Mesothelial cell of epicardium (in vitro differentiated cells): ENCODE measurements at places on chromosomes 4 and X.

- no peaks in the 10 kb centered on the region for H3K27me3 ChIP-seq
- no peak for DNase-seq
- H3K4me3 ChIP-seq: peak overlapping the region; percentile 95
- H3K36me3 ChIP-seq: no peaks in the 10 kb centered on the region
- H3K4me1 ChIP-seq: peaks cover 25% of the 10 kb centered on the region
Measured at GRCh38 chrX:118347131-118347530, 1.2 kb downstream of the WDR44 start.

DNA sequence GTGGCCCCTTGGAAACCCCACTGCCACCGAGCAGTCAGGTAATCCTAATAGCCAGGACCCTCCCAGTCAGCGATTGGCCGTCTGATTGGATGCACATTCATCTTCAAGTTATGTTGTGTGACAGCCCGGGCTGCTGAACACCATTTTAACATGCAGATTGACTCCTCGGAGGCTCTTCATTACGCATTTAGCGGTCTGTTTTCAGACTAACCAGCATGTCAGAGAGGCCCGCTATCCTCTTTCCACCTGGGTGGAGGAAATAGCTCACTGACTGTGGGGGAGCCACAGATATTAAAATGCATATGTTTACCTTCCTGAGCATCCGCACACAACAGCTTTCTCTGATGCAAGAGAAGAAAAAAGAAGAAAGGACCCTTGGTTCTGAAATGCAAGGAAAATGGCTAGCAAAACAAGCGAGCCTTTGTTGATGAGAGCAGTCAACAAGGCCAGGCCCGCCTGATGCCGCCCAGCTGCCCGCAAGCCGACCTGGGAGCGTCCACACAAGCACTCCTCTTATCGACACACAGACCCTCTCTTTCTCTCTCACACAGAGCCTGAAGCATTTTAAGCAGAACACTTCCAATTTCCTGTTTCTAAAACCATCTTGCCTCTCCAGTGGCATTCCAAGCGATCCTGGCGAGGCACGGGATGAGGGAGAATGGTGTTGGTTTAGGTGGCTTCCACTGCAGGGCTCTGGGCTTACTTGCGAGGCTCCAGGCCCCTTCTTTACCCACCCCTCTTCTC lies 118.3 kb downstream of the MGST2 start:
- H3K4me1 ChIP-seq: peaks cover 29% of the 10 kb centered on the region
- no peak for DNase-seq

DNA sequence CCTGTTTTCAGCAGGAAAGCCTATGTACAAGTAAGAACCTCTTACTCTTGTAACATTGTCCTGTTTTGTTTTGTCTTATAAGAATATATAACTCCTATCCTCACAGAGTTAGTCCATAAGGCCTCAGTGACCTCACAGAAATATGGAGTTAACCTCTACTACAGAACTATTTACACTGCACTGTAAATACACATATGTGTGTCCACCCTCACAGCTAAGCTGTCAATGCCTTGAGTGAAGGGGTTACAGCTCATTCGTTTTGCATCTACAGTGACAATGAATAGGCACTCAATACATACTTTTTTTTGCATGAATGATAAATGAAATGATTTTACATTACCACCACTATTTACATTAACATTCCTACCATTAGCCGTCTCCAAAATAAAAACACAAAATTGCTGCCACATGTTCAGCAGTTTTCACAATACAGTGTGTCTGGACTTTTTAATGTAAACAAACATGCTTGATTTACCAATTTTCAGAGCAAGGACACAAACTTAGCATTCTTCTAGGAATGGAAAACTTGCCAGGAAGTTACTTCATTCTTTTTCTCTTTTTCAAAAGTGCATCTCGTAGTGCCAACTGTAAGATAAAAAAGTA lies 9.5 kb upstream of the NAAA start:
- peaks cover 43% of the 10 kb centered on the region for H3K36me3 ChIP-seq
- no peak overlapping the region for H3K27ac ChIP-seq

- no peak for DNase-seq
- no peaks in the 10 kb centered on the region for H3K36me3 ChIP-seq
- no peak overlapping the region for H3K27ac ChIP-seq
- H3K27me3 ChIP-seq: no peaks in the 10 kb centered on the region
Measured at GRCh38 chr4:79357365-79357764, 31.5 kb upstream of the NAA11 start.

- H3K27me3 ChIP-seq: no peaks in the 10 kb centered on the region
- H3K36me3 ChIP-seq: peaks cover 19% of the 10 kb centered on the region
- H3K27ac ChIP-seq: no peak overlapping the region
- H3K4me3 ChIP-seq: no peak overlapping the region
Measured at GRCh38 chr4:22356987-22357596, 158.8 kb downstream of the ADGRA3 start.

DNA sequence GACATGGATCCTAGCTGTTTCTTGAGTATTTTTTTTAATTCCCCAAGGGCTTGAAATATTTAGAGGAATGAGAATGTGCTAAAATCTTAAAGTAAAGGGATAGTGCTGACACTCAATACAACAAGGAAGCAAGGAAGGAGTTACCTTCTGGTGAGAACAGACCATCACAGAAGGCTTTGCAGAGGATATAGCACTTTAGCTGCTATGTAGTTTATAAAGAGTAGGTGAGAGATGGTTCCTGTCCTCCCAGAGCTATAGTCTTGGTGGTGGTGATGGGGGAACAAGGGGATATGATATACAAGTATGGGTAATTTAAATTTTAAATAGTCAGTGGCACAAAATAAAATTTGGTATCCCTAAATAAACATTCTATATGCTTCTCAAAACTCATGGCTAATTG lies 47.6 kb downstream of the MTHFD2L start:
- peak overlapping the region; percentile 91 for H3K27ac ChIP-seq
- peaks cover 16% of the 10 kb centered on the region for H3K36me3 ChIP-seq
- no peaks in the 10 kb centered on the region for H3K27me3 ChIP-seq
- no peak overlapping the region for H3K4me3 ChIP-seq
- DNase-seq: no peak

DNA sequence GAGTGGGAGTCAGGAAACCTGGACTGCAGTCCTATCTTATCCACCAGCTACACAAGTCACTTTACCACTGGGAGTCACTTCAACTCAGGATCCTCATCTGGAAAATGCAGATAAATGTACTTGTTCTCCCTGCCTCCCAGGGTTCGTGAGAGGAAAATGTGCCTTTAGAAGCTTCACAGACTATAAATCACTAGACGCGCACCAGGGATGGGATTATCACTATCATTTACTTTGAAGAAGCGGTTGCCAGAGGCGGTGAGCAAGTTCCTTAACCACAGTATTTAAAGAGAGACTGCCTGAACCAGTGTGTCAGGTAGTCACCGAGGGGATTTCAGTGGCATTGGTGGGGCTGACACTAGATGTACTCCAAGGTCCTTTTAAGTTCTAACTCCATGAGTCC lies 219.5 kb downstream of the HS6ST2 start:
- no peaks in the 10 kb centered on the region for H3K36me3 ChIP-seq
- H3K4me3 ChIP-seq: no peak overlapping the region
- peaks cover 35% of the 10 kb centered on the region for H3K4me1 ChIP-seq
- peak overlapping the region; percentile 10 for H3K27ac ChIP-seq

DNA sequence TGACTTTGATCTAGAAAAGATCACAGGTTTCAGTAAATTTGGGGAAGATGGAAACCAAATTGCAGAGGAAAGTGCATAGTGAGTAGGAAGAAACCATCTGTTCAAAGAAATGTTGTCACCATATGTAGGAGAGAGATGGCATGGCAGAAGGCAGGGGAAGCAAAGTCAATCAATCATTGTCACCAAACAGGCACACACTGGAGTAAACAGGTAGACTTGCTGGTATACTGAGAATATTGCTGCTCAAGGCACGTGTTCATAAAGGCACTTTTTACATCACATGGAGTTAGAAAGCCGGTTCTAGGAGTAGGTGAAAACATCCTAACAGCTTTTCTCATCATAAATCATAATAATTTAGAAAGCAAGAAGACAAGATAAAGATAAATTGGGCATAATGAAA lies 550.5 kb upstream of the FAT1 start:
- no peaks in the 10 kb centered on the region for H3K27me3 ChIP-seq
- peaks cover 1% of the 10 kb centered on the region for H3K4me1 ChIP-seq
- no peak for DNase-seq
